ENCODE measurements at places on chromosomes 4 and X. TPM values are rescaled to one million over a fixed set of nuclear protein-coding genes. Genes with fewer than 3 reads are reported as not detected.

DNA sequence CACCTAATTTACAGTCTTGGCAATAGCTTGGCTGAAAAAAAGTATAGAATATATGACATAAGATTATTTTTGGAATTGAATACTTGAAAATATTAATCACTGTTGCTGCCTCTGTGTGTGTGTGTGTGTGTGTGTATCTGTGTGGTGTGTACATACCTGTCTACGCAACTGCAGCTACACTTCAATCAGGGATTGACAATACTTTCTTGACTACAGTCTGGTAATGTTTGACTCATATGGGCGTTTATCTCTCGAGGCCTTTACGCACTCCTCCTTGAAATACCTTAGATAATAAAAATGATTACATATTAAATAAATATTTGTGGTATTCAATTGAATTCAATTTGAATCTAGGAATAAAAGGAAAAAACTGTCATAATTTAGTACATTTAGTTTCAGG lies 565.2 kb downstream of the PCDH18 start:
- no peaks in the 10 kb centered on the region for H3K4me1 ChIP-seq
- H3K27me3 ChIP-seq = no peaks in the 10 kb centered on the region
- DNase-seq = no peak
- no peaks in the 10 kb centered on the region for H3K36me3 ChIP-seq
- no peak overlapping the region for H3K4me3 ChIP-seq

DNA sequence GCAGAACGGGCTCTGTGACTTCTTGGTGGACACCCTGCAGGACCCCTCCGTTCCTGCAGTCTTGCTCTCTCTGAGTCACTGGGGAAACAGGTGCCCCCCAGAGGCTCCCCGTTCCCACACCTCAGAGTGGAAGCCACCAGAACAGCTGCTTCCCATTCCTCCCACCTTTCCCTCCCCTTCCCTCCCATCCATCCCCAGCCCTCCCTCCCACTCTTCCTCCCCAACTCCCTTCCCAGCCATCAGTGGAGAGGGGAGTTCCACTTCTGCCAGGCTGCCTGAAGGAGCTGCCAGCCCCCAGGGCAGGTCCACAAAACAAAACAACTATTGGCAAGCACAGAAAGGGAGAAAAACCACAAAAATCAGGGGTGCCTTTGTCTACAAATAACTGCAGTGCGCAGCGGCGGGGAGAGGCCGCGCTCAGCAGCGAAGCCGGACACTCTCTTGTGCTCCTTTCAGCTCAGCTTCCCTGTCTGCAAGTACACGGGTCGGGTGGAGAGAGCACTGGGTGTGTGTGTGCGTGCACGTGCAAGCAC lies 8.1 kb downstream of the SSR4 start:
- DNase-seq = no peak
- no peaks in the 10 kb centered on the region for H3K4me1 ChIP-seq
- no peaks in the 10 kb centered on the region for H3K27me3 ChIP-seq
- no peak overlapping the region for H3K4me3 ChIP-seq

DNA sequence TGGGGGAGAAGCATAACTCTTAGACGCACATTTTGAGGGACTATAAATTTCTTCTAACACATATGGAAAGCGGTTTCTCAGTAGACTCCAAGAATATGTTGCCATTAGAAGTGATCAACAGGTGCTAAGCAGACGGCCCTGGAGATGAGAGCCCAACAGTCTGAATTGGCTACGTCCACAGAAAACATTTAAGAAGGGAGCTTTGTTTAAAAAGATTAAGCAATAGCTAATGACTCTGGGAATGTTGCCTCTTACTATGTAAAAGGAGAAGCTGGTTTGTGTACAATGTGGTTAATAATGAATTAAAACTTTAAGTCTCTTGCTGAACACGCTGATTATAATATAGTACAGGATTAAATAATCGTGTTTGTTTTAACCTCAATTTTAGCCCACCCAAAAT lies 399.5 kb downstream of the SMARCA1 start:
- no peaks in the 10 kb centered on the region for H3K27me3 ChIP-seq
- no peak overlapping the region for H3K27ac ChIP-seq
- no peaks in the 10 kb centered on the region for H3K36me3 ChIP-seq
- H3K4me3 ChIP-seq = no peak overlapping the region
- DNase-seq = no peak

Gene F11
- not detected for total RNA-seq

Gene RASL11B
- 7.6 TPM for total RNA-seq

Gene LEF1
- total RNA-seq = 1.4 TPM

Gene IBSP
- not detected for total RNA-seq

Gene CORIN
- 0.23 TPM for total RNA-seq
